ENCODE measurements at places on chromosomes 13 and 19.

DNA sequence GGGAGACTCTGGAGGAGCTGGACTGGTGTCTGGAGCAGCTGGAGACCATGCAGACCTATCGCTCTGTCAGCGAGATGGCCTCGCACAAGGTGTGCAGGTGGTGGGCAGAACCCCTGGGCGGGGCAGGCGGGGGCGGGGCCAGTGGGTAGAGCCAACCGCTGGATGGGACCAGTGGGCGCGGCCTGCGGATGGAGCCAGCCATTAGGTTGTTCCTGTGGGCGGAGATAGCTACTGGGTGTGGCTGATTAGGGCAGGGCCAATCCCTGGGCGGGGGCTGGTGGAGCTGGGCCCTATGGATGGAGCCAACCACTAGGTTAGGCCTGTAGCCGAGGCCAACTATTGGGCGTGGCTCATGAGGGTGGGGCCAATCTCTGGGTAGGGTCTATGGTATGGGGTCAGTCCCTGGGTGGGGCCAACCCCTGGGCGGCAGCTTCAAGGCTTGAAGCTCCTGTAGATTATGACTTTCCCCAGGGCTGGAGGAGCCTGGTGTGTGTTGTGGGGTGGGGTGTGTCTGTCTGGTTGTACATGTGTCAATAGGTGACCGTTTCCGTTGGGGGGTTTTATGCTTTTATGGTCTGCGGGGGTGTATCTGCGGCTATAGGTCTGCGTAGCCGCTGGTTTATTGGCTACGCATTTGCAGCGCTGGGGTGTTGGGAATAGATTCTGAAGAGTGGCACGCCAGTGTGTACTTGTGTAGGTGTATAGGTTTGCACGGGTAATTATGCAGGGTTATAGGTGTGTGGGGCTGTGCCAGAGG is 30.7 kb downstream of the PDE4A start:
- no peak overlapping the region for H3K4me3 ChIP-seq
- H3K36me3 ChIP-seq = peaks cover 74% of the 10 kb centered on the region
- peaks cover 46% of the 10 kb centered on the region for H3K4me1 ChIP-seq

- no peaks in the 10 kb centered on the region for H3K4me1 ChIP-seq
- no peak for DNase-seq
- no peaks in the 10 kb centered on the region for H3K27me3 ChIP-seq
Observed at GRCh38 chr13:68199271-68199670, 969.1 kb upstream of the PCDH9 start.

- peaks cover 13% of the 10 kb centered on the region for H3K27me3 ChIP-seq
- no peak overlapping the region for H3K27ac ChIP-seq
- H3K4me3 ChIP-seq = no peak overlapping the region
- no peaks in the 10 kb centered on the region for H3K36me3 ChIP-seq
- no peaks in the 10 kb centered on the region for H3K4me1 ChIP-seq
Observed at GRCh38 chr19:32749361-32749760, 29.8 kb downstream of the TDRD12 start.

DNA sequence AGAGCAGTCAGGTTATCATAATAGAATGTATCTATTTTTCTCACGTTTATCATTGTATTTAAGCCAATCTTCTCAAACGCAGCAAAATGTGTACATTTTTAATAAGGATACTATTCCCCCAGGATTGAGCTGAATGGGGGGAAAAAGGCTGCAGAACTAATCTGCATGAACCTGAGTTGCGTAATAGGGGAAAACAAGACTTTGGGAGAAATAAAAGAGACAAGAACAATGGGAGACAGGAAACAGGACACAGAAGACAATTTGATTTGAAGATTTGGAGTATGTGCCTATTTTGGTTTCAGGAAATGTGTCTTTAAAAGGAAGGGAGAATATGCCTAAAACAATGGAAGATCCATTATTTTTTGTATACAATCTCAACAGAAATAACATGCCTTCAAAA is 844.5 kb downstream of the DIAPH3 start:
- H3K36me3 ChIP-seq = no peaks in the 10 kb centered on the region
- no peaks in the 10 kb centered on the region for H3K27me3 ChIP-seq
- DNase-seq = no peak

DNA sequence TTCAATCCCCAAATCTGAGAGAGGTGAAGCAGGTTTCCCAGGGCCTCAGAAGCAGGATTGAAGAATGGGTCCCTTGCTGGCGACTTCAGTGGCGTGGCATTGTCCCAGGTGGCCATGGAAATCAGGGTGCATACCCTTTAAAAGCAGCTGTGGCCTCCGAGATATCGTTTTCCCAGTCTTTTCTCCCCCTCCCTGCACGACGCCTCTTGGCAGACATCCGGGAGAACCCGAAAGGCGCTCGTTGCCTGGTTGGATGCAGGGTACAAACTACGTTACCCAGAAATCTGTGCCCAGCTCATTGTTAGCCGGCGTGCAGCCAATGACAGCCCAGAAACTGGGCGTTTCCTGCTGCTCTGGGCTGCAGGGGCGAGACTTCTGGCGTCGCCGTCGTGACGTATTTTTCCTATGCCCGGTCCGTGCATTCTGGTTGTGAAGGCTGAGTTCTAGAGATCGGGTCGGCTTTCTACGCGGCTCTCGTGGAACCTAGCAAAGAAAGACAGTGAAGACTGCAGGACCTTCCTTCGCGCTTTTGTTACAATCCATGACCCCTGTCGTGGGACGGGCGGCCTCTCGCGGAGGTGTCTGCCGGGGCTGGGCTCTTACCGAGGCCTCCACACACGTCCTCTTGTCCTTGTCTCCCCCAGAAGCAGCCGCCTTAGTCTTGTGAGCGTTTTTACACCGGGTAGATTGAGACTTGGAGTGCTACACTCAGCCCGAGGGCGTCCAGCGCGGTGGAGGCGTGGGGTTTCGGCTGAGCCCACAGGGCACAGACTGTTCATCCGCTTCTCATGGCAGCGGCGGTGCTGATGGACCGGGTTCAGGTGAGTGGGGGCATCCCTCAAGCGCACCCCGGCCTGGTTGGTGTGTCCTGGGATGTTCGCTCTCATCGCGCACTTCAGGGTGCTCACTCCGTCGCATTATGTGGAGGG is at the start of gene ZNF304:
ZNF304 (plus strand) TSS at position 395 of the 929 bp plus-strand sequence; CDS start at position 789, 394 bp downstream.
- H3K27ac ChIP-seq = peak within 1 kb of the TSS; percentile 37
- H3K27me3 ChIP-seq = no peaks in the 10 kb centered on the region

DNA sequence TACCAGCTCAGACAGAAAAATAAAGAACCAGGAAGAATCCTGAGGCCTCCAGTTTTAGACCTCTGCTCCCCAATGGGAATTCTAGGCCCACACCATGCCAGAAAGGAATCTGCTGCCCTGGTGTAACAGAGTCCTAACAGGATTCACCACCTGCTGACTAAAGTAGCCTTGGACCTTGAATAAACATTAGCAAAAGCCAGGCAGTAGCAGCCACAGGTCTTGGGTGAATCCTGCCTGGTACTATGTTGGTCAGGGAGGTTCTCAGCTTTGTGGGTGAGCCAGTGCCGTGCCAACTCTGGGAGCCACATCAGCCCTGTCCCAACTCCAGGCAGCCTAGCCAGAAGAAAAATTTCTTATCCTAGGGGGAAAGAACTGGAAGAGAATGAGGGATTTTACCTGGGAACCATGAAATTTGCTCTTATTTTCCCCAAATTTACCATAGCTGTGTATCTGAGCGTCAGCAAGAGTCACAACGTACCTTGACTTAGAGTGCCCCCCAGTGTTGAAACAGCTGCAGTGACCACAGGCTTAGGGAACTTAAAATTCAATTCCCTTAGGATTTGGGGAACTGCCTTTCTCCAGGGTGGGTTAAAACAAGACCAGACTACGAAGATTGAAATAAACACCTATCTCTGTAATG is 1895.6 kb upstream of the PRR20A start:
- no peaks in the 10 kb centered on the region for H3K27me3 ChIP-seq
- H3K27ac ChIP-seq = no peak overlapping the region
- H3K4me3 ChIP-seq = no peak overlapping the region
- no peak for DNase-seq

- no peak overlapping the region for H3K4me3 ChIP-seq
Observed at GRCh38 chr13:33582121-33582520, 235.8 kb upstream of the RFC3 start.

DNA sequence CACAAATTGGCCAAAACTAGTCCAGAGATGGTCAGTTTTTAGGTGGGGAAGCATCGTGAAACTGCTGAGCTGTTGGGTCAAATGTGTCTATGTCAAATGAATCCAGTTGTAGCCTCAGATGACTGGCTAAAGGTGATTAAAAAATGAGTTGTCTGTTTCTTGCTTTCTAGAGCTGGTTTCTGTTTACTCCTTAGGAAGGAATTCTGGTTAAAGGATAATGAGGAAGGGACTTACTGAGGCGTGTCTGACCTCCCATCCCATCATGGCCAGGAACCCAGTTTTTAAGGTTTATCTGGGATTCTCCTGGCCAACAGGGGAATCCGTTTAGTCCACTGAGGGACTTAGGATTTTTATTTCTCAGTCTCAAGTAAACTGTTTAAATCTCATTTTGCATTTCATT is 256.5 kb downstream of the UQCRFS1 start:
- no peaks in the 10 kb centered on the region for H3K27me3 ChIP-seq
- DNase-seq = no peak
- H3K4me1 ChIP-seq = 0 out of 2 replicates have a peak, but pooled peaks cover 3% of the 10 kb centered on the region
- no peak overlapping the region for H3K4me3 ChIP-seq

DNA sequence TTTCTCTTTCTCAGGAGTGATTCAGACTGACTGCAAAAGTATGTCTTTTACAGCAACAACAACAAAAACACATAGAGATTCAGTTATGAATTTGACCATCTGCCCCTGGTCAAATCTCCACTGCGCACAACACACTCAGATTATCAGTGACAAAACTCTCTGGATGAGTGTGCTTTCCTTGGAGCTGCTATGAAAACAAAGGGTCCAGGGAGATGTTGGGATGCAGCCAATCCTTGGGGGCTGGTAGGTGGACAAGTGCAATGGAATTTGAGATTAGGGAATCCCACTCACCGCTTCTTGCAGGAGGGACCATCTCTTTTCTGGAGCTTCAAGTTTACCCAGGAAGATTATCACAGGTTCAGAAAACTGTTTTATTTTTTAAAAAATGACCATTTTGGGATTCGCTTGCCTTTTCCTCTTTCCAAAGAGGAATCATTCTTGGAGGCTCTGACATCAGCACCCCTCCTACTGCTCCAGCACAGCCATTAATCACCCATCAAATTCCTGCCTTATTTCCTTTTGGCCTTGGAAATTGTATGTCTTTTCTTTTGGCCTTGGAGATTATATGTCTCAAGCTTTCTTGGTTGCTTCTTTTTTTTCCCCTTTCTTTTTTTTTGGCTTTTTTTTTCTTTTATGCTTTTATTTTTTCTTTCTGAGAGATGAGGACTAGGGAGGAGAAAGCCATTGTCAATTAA is 311.8 kb downstream of the TSHZ3 start:
- no peak overlapping the region for H3K27ac ChIP-seq
- no peaks in the 10 kb centered on the region for H3K36me3 ChIP-seq

DNA sequence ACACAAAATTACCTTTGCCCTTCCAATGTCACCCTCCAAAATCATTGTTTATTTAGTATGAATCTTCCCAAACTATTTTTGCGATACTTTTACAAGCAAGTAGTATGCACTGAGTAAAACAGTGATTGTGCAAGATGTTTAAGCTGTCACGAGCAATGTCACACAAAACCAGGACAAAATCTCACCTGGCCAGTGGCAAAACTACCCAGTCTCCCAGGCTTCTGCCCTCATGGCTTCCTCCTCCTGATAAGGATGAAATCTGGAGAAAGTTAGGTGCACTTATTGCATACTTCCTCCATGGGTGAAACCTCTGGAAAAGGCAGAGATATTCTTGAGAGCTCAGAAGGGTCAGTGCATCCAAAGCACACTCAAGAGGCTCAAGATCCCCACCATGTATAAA is 500.8 kb downstream of the IRS2 start:
- no peak overlapping the region for H3K4me3 ChIP-seq
- no peak for DNase-seq
- no peak overlapping the region for H3K27ac ChIP-seq
- peaks cover 97% of the 10 kb centered on the region for H3K36me3 ChIP-seq
- peaks cover 35% of the 10 kb centered on the region for H3K4me1 ChIP-seq

- H3K27me3 ChIP-seq = no peaks in the 10 kb centered on the region
- no peak for DNase-seq
- H3K4me3 ChIP-seq = no peak overlapping the region
- peaks cover 25% of the 10 kb centered on the region for H3K4me1 ChIP-seq
- H3K27ac ChIP-seq = no peak overlapping the region
- H3K36me3 ChIP-seq = no peaks in the 10 kb centered on the region
Observed at GRCh38 chr19:29872224-29872731, 60.5 kb downstream of the CCNE1 start.

DNA sequence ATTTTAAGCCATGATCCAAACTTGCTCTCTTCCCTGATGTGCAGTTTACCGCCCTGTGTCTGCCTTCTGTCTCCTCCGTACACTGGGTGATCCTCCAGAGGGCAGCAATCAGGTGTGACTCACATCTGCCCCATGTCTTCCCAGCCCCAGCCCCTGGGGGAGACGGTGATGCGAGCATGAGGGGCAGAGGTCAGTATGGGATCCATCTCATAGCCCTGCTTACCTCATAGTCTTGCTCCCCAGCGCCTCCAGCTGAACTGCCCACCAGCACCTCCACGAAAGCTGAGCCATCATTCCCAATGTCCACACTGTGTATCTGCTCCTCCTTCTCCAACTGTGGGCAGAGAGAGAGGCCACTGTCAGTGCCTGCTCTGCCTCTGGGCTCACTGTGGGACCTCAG is 14.6 kb downstream of the XRCC1 start:
- no peaks in the 10 kb centered on the region for H3K27me3 ChIP-seq
- H3K36me3 ChIP-seq = peaks cover 62% of the 10 kb centered on the region
- H3K27ac ChIP-seq = no peak overlapping the region
- H3K4me3 ChIP-seq = no peak overlapping the region
- peak; percentile 59 for DNase-seq

GRCh38 chr19:17467471-17468301 is 2.6 kb upstream of the SLC27A1 start:
- H3K4me3 ChIP-seq = no peak overlapping the region
- no peaks in the 10 kb centered on the region for H3K27me3 ChIP-seq
- no peaks in the 10 kb centered on the region for H3K36me3 ChIP-seq
- H3K4me1 ChIP-seq = peaks cover 16% of the 10 kb centered on the region
- no peak overlapping the region for H3K27ac ChIP-seq

DNA sequence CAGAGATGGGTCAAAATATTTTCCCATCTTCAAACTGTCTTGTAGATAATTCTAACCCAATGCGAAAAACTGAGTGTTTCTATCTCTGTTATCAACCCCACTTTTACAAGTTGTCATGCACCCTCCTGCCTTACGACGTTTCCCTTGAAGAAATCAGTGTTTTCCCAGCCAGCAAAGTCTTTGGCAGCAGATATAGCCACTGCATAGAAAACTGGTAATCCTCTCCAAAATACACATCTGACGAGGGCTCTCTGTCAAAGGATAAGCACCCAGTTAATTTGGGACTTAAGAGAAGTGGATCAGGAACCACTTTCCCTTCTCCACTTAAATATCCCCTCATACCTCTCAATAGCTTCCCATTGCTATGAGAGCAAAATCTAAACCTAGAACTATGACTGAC is 351.9 kb upstream of the MIR17HG start:
- no peaks in the 10 kb centered on the region for H3K36me3 ChIP-seq
- H3K4me3 ChIP-seq = no peak overlapping the region
- no peak for DNase-seq
- no peaks in the 10 kb centered on the region for H3K27me3 ChIP-seq

- no peaks in the 10 kb centered on the region for H3K27me3 ChIP-seq
- no peaks in the 10 kb centered on the region for H3K36me3 ChIP-seq
- H3K27ac ChIP-seq = peak overlapping the region; percentile 54
Observed at GRCh38 chr13:30978981-30979956, 46.8 kb downstream of the TEX26 start.
